ENCODE measurements at places on chromosomes 12 and 14. TPM values are rescaled to one million over a fixed set of nuclear protein-coding genes. Genes with fewer than 3 reads are reported as not detected.

DNA sequence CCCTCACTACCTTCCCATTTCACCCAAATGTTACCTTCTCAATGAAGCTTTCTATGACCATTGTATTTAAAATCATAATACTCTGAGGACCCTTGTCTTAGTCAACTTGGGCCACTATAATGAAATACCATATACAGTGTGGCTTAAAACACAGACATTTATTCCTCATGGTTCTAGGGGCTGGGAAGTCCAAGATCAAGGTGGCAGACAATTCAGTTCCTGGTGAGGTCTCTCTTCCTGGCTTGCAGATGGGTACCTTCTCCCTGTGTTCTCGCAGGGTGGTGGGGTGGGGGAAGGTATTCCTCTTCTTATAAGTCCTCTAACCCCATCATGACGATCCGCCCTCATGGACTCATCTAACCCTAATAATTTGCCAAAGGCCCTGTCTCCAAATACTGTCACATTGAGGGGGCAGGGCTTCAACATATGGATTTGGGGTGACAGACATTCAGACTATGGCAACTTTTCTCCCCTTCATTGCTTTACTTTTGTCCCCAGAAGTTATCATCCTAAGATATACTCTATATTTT, 163.7 kb upstream of the PWP1 start:
- no peak overlapping the region for H3K27ac ChIP-seq
- H3K27me3 ChIP-seq, result no peaks in the 10 kb centered on the region
- H3K4me3 ChIP-seq, result no peak overlapping the region
- H3K4me1 ChIP-seq, result no peaks in the 10 kb centered on the region

- peaks cover 56% of the 10 kb centered on the region for H3K36me3 ChIP-seq
- DNase-seq, result no peak
- H3K27ac ChIP-seq, result no peak overlapping the region
- peaks cover 3% of the 10 kb centered on the region for H3K4me1 ChIP-seq
- H3K27me3 ChIP-seq, result no peaks in the 10 kb centered on the region
Measured at GRCh38 chr12:76804435-76804976, 40.6 kb downstream of the ZDHHC17 start.

Gene OR6C2
- total RNA-seq, result not detected

- no peaks in the 10 kb centered on the region for H3K36me3 ChIP-seq
- H3K27me3 ChIP-seq, result no peaks in the 10 kb centered on the region
- no peak overlapping the region for H3K27ac ChIP-seq
- peak; percentile 57 for DNase-seq
- H3K4me3 ChIP-seq, result no peak overlapping the region
- H3K4me1 ChIP-seq, result no peaks in the 10 kb centered on the region
Measured at GRCh38 chr14:51828017-51828797, 32.2 kb upstream of the GNG2 start.

Gene CNTN1
- 65.6 TPM for total RNA-seq

GRCh38 chr12:98644433-98644711, 216 bp downstream of the IKBIP start:
- peak overlapping the region; percentile 96 for H3K4me3 ChIP-seq
- no peaks in the 10 kb centered on the region for H3K27me3 ChIP-seq
- H3K36me3 ChIP-seq, result no peaks in the 10 kb centered on the region
- peak overlapping the region; percentile 85 for H3K27ac ChIP-seq
- no peak for DNase-seq
- H3K4me1 ChIP-seq, result peaks cover 32% of the 10 kb centered on the region

Gene C12orf50
- not detected for total RNA-seq

DNA sequence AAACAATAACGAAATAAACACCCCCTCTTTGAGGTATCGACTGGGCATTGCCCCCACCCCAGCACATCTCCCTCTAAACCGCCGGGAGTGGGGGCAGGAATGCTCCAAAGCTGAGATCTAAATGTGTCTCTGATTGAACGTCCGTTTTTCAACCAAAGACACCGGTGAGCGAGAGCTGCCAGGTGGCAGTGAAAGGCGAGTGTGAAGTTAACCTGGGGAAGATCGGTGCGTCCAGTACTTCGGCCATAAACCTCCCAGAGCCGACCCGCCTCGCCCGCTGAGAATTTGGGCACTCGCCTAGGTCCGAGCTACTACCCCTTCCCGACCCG, 625 bp downstream of the ANGEL1 start:
- no peak for DNase-seq
- peaks cover 24% of the 10 kb centered on the region for H3K4me1 ChIP-seq
- no peaks in the 10 kb centered on the region for H3K27me3 ChIP-seq
- peak overlapping the region; percentile 87 for H3K27ac ChIP-seq
- peaks cover 24% of the 10 kb centered on the region for H3K36me3 ChIP-seq
- peak overlapping the region; percentile 84 for H3K4me3 ChIP-seq

DNA sequence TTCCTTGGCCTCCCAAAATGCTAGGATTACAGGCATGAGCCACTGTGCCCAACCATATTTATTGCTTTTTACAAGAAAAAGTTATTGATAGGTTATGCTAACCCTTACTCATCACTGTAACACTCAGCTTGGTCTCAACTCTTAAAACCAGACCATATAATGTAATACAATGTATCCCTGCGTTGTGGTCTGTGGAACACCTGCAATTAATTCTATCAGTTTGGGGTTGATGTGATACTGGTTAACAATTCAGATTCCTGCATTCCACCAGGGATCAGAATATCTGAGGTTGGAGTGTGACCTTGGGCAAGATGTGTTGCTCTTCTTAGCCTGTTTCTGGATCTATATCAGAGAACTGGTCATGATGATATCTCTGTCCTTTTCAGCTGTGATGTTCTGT, 419.0 kb downstream of the RAD51B start:
- no peaks in the 10 kb centered on the region for H3K27me3 ChIP-seq
- DNase-seq, result no peak
- no peak overlapping the region for H3K4me3 ChIP-seq
- H3K4me1 ChIP-seq, result peaks cover 48% of the 10 kb centered on the region

GRCh38 chr12:110002676-110003515, 3.7 kb downstream of the ANKRD13A start:
- no peaks in the 10 kb centered on the region for H3K27me3 ChIP-seq
- peaks cover 17% of the 10 kb centered on the region for H3K4me1 ChIP-seq
- H3K36me3 ChIP-seq, result no peaks in the 10 kb centered on the region
- no peak overlapping the region for H3K4me3 ChIP-seq
- peak overlapping the region; percentile 57 for H3K27ac ChIP-seq

GRCh38 chr12:105559310-105559709, 228.8 kb downstream of the C12orf75 start:
- no peak for DNase-seq
- peaks cover 17% of the 10 kb centered on the region for H3K4me1 ChIP-seq
- no peak overlapping the region for H3K27ac ChIP-seq
- H3K27me3 ChIP-seq, result no peaks in the 10 kb centered on the region

DNA sequence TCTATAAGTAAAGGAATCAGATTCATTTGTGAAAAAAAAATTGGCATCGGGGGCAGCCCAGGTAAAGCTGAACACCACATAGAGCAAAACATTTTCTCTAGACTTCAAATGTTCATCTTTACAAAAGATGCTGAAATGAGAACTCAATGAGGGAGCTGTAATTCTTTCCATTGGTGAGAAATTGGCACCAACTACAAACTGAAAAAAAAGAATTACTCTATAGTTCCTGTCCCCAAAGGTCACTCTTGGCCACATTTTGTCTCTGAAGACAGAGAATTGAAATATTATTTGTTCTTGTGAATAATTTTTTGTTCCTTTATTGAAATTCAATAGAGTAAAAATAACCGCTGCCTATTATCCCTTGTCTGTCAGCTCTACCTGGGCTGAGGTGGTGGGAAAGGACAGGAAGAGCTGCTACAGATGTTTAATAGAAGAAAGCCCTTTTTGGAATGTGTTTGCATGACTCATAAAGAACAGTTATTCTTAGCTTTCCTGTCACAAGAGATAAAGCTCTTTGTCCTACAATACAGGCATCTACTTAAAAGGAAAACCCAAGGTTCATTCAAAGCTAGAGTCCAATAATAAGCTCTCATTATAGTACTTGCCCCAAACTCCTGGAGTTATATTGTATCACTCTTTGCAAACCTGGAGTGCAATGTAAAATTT, 380.1 kb upstream of the KITLG start:
- H3K27ac ChIP-seq, result peak overlapping the region; percentile 31
- no peaks in the 10 kb centered on the region for H3K27me3 ChIP-seq
- H3K4me1 ChIP-seq, result peaks cover 26% of the 10 kb centered on the region
- no peak overlapping the region for H3K4me3 ChIP-seq
- no peaks in the 10 kb centered on the region for H3K36me3 ChIP-seq

DNA sequence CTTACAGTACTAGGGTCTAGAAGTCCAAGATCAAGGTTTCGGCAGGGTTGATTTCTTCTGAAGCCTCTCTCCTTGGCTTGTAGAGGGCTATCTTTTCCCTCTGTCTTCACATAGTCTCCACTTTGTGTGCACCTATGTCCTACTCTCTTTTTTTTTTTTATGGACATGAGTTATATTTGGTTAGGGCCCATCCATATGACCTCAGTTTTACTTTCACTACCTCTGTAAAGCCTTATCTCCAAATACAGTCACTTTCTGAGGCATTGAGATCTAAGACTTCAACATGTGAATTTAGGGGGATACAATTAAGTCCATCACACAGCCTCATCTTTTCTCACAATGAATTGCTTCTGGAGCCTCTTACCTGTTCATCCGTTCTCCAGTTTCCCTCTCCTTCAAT, 5.9 kb upstream of the SPTB start:
- no peak overlapping the region for H3K4me3 ChIP-seq
- H3K27ac ChIP-seq, result no peak overlapping the region
- H3K4me1 ChIP-seq, result peaks cover 5% of the 10 kb centered on the region
- H3K36me3 ChIP-seq, result no peaks in the 10 kb centered on the region

Gene CACNA2D4
- 0.84 TPM for total RNA-seq

DNA sequence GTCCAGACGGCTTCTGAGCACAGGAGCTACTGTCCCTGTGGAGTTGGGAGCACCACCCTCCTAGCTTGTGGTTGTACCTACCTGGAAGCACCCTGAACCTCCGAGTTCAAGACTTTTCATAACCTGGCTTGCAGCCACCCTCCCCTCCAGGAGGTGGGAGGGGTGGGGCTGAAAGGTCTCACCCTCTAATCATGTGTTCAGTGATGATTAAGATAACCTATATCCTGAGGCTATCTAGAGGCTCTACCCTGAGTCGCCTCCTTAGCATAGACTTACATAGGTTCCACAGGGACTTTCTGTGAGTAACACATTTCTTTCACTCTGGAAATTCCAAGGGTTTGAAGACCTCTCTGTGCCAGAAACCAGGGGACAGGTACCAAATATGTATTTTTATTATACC, 146.5 kb downstream of the CFAP54 start:
- H3K4me1 ChIP-seq, result no peaks in the 10 kb centered on the region
- H3K4me3 ChIP-seq, result no peak overlapping the region
- H3K27ac ChIP-seq, result no peak overlapping the region
- no peak for DNase-seq
- no peaks in the 10 kb centered on the region for H3K27me3 ChIP-seq

Gene TFCP2
- 11.3 TPM for total RNA-seq

DNA sequence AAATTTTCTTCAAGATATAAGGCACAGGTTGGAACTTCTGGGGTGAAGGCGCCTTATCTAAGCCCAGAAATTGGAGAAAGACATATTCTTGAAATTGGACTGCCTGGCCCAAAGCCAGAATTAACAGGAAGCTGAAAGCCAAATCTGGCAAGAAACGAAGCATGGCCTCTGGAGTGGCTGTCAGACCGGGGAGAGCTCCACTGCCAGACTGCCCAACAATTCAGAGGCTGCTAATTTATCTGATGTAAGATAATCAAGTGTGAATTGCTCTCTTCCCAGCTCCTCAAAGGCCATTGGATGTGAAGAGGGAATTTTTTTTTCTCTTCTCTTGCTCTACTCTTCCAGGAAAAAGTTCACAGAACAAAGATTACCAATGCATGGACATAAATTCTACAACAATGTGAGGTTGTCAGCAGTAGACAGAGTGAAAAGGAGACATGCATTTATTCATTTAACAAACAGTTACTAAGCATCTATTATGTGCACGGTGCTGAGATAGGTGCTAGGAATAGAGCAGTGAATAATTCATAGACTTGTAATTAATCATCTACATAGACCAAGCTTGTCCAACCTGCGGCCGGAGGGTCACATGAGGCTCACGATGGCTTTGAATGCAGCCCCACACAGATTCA, at the start of gene GDF3:
TSS of gene GDF3 (minus strand) at position 210 of the 632 bp plus-strand sequence. CDS start at position 163, 47 bp downstream.
- no peaks in the 10 kb centered on the region for H3K27me3 ChIP-seq
- H3K4me1 ChIP-seq, result no peaks in the 10 kb centered on the region

DNA sequence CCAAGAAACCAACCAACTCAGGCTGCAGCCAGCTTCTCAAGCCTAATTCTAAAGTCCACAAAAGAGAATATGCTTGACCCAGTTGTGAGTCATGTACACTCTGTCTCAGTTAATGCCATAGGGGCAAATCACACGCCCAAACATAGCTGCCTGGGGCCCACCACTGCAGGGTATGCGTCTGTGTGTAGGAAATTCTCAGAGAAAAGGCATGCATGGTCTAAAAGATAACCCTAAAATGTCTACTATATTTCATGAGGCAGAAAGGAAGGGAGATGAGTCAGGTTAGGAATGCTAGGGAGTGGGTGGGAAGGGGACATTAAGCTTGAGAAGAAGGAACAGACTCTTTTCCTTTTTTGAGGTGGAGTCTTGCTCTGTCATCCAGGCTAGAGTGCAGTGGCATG, 22.3 kb upstream of the SPTLC2 start:
- H3K4me1 ChIP-seq, result peaks cover 17% of the 10 kb centered on the region
- H3K27ac ChIP-seq, result no peak overlapping the region

- peaks cover 83% of the 10 kb centered on the region for H3K36me3 ChIP-seq
- H3K27ac ChIP-seq, result no peak overlapping the region
Measured at GRCh38 chr12:111455448-111456320, 50.0 kb downstream of the SH2B3 start.

Gene CIROP
- not detected for total RNA-seq

- no peaks in the 10 kb centered on the region for H3K36me3 ChIP-seq
- peak; percentile 92 for DNase-seq
- peaks cover 50% of the 10 kb centered on the region for H3K4me1 ChIP-seq
- H3K27ac ChIP-seq, result peak overlapping the region; percentile 95
- peak overlapping the region; percentile 87 for H3K4me3 ChIP-seq
- no peaks in the 10 kb centered on the region for H3K27me3 ChIP-seq
Measured at GRCh38 chr12:31323391-31324115, 2.4 kb downstream of the SINHCAF start.

Gene ETFBKMT
- total RNA-seq, result 5.1 TPM

DNA sequence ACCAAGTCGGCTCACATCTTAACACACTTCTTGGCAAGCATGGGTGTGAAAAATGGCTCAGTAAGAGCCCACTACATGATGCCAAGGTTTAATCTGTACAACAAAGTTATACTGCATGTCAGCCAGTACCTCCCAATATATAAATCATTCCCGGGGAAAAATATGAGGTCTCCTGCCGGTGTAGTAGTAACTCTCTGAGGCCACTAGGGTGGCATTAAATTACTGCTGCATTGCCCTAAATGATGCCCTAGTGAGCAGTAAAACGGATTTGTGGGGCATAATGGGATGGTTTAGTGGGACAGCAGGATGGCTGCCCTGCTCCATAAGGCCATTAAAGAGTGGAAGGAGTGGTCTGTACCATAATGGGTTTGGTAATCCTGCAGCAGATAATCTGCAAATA, 267.7 kb downstream of the MED13L start:
- DNase-seq, result no peak
- no peaks in the 10 kb centered on the region for H3K27me3 ChIP-seq
- no peak overlapping the region for H3K27ac ChIP-seq
- H3K36me3 ChIP-seq, result peaks cover 66% of the 10 kb centered on the region
- peaks cover 10% of the 10 kb centered on the region for H3K4me1 ChIP-seq

- no peak for DNase-seq
- no peaks in the 10 kb centered on the region for H3K27me3 ChIP-seq
- H3K4me3 ChIP-seq, result no peak overlapping the region
- H3K4me1 ChIP-seq, result peaks cover 8% of the 10 kb centered on the region
- peaks cover 25% of the 10 kb centered on the region for H3K36me3 ChIP-seq
Measured at GRCh38 chr14:65065719-65066118, 36.6 kb downstream of the MAX start.

- H3K36me3 ChIP-seq, result no peaks in the 10 kb centered on the region
- no peaks in the 10 kb centered on the region for H3K4me1 ChIP-seq
- DNase-seq, result no peak
- no peak overlapping the region for H3K4me3 ChIP-seq
Measured at GRCh38 chr14:31788340-31788739, 227.1 kb downstream of the NUBPL start.

Gene RFLNA
- total RNA-seq, result 1.4 TPM

Measured in esophagus muscularis mucosa (tissue), 4 donors.